Putamen (tissue), 1 donor: ENCODE measurements at places on chromosomes 13 and 19.

DNA sequence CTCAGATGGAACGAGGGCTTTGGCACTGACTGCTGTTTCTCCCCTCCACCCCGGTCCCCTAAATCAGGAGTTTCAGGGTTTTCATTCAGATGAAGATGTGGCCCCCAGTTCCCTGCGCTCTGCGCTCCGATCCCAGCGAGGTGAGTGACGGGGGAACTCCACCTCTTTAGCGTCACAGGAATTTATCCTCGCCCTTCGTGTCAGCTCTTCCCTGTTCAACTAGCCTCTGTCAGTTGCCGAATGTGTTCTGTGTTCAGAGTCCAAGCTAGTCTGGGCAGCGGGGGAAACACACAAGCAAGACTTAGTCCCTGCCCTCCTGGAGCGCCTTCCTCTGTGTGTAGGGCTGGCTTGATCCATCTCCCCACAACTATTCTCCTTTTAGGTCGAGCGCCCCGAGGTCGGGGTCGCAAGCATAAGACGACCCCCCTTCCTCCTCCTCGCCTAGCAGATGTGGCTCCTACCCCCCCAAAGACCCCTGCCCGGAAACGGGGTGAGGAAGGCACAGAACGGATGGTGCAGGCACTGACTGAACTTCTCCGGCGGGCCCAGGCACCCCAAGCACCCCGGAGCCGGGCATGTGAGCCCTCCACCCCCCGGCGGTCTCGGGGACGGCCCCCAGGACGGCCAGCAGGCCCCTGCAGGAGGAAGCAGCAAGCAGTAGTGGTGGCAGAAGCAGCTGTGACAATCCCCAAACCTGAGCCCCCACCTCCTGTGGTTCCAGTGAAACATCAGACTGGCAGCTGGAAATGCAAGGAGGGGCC lies 1.8 kb downstream of the KMT2B start:
- no peak for DNase-seq

DNA sequence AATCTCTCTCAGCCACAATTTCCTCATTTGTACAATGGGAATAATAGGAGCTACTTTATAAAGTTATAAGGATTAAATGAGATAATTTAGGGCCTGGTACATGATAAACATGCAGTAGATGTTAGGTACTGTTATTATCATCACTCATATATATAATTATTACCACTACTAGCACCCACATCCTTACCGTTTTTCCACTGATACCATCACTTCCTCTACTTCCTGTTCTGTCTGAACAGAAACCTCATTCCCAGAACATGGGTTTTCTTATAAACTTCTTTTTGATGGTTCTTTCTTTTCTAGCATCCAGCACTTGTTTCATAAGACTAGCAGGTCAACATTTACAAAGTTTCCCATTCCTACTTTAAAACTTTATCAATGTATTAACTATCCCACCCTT lies 6.3 kb downstream of the CDADC1 start:
- DNase-seq: no peak

DNA sequence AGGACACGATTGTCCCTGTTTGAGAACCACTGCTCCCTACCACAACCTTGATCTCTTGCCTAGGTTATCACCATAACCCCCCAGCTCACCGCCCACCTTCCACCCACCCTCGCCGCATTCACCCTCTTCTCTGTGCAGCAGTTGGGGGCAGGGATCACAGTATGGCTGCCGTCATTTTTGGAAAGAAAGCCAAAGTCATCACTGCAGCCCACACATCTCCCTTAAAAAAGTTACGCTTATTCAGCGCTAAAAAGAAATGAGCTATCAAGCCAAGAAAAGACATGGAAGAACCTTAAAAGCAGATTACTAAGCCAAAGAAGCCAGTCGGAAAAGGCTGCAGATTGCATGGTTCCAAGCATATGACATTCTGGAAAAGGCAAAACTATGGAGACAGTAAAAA lies 10.5 kb upstream of the PPP6R1 start:
- DNase-seq: peak; percentile 71

- no peak for DNase-seq
Measured at GRCh38 chr13:114095486-114095885, 36.9 kb downstream of the RASA3 start.

- DNase-seq: no peak
Measured at GRCh38 chr19:47631681-47632446, 22.9 kb downstream of the BICRA start.

DNA sequence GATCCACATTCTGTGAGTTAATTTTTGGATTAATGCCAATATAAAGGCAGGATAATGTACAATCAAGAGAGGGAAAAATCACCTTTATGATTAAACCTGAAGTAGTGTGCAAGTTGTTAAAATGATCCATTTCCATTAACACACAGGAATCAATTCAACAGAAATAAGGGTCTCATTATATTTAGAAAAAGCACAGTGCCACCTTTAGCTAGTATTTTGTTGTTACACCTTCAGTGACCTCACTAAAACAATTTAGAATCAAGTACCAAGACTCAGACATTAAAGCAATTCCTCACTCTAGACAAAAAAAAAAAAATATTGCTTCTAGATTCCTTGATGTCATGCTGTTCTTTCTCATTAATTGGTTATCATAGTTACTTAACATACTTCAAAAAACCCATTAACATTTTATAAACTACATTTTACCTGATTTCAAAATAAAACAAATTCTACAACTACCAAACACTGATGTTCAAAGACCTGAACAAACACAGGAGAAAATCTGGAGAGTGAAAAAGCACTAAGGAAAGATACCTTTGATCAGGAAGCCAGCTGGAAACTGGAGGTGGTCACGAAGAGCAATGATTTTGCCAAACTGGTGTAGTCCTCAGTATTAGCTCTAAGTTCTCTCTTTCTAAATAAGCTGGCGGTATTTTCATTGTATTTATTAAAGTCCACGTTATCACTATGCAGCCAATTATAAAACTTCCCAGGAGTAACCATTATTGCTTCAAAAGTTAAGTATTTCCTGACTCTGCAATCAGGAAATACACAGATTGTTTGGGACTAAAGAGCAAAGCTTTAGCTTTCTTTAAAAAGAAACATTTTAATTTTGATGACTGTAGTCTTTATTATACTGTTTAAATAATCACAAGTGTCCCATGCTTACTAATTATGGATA lies 115.3 kb downstream of the TBC1D4 start:
- DNase-seq: no peak
